CD4-positive, alpha-beta T cell treated with Interleukin-10 for 1 hour (primary cell): ENCODE measurements at places on chromosomes 12 and 14.

- DNase-seq: no peak
Measured at GRCh38 chr12:103524238-103524875, 28.6 kb upstream of the C12orf42 start.

DNA sequence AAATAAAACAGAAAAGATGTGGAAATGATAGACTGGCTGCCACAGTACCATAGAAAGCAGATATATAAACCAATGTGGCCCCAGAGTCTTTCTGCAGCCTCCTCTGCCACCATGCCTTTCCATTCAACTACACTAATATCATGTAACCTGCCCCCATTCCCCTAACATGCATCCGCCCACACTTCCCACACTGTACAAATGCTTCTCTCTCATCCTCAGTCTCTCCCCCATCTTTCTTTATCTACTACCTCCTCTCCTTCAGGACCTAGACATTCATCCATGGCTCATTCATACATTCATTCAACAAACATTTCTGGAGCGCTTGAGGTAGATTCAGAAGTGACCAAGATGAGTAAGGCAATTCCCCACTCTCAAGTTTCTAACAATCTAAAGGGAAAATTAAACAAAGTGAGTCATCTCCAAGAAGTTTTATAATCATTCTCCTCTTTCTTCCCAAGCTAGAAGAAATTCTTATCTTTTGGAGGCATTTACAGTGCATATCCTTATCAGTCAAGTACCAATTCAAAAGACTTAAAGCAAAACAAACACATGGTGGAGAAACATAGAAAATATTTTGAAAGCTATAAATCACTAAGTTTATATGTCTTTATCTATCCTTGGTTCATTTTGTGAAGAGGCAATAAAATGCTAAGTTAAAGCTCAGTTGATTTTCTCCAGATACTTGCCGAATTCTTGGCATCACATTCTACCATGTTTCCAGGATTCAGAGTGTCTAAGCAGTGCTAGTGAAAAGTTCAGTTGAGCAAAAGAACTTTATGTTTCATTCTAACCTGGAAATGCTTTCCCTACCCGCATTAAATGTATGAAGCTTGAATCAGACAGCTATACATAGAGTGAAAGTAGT, 70.5 kb upstream of the FRMD6 start:
- no peak for DNase-seq

GRCh38 chr14:38616959-38617358, 361.1 kb upstream of the CLEC14A start:
- DNase-seq: no peak

DNA sequence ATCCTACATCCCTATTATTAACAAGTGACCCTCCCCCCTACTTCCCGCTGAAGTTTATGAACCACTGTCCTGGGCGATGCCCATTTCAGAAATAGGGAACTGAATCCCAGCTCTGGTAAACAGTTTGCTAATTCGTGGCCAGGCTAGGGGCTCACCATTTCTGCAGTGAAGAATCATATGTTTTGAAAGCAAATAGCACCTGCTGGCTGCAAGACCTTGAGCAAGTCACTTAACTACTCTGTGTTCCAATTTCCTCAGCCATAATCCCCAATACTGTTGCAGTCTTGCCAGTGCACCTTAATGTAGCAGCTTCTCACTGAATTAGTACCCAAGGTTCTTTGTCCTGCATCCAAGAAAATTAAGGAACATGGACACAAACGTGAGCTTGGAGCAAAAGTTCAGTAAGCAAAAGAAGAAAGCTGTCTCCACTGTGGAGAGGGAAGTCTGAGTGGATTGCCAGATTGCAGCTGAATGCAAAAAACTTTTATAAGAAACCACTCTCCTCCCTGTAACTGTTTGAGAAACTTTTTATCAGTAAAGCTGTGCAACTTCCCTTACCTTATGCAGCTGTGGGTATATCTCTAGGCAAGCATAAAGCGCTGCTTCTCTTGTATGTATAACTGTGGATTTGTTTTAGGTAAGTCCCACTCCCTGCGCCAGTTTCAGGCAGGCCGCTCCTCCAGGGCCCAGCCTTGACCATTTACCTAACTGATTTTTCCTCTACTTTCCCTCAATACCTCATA, 824 bp downstream of the OAS1 start:
- DNase-seq: no peak

- DNase-seq: no peak
Measured at GRCh38 chr14:35384455-35385041, 20.0 kb downstream of the NFKBIA start.

DNA sequence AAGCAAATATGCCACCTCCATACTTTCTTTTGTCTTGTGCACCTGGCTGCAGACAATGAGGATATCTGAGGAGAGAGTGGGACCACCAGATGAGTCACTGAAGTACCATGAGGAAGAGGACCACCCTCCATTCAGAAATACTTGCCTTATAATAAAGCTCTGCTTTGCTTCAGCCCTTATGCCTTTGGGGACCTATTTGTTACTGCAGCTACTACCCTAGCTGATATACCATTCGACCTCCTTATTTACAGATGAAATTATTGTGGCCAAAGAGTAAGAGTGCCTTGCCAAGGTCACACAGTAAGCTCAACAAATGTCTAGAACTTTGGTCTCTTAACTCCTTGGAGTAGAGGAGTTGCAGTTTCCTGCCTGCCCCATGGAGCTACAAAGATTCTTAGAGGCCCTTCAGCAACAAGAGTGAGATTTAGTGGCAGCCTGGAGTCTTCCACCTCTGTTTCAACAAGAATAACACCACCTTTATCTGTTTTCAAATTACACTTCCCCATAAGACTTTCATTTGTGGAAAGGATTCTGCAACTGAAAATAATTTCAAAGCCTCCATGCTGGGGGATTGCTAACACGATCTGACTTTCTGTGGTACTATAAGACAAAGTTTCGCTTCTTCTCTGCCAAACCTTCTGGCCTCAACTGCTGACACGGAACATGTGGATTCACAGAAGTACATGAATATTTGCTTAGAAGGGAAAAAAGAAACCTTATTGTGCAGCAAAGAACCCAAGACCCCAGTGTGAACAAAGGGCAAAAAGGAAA, 3.6 kb downstream of the CMKLR1 start:
- no peak for DNase-seq

DNA sequence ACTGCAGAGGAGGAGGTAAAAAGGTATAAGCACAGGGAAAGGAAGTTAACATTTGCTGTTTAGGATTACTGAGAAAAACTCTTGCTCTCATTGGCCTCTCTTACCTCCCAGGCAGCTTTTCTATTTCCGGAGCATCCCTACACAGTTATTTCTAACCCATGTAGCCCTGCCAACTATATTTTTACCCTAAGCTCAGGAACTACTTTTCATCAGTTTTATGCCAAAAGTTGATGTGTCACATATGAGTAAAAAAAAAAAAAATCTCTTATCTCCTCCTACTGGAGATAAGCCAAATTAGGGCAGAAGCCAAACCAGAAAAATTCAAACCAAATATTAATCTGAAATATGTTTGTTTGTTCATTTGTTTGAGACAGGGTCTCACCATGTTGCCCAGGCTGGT, 34.4 kb upstream of the PSMA6 start:
- no peak for DNase-seq

- DNase-seq: no peak
Measured at GRCh38 chr14:103909531-103910261, 18.6 kb upstream of the TDRD9 start.

DNA sequence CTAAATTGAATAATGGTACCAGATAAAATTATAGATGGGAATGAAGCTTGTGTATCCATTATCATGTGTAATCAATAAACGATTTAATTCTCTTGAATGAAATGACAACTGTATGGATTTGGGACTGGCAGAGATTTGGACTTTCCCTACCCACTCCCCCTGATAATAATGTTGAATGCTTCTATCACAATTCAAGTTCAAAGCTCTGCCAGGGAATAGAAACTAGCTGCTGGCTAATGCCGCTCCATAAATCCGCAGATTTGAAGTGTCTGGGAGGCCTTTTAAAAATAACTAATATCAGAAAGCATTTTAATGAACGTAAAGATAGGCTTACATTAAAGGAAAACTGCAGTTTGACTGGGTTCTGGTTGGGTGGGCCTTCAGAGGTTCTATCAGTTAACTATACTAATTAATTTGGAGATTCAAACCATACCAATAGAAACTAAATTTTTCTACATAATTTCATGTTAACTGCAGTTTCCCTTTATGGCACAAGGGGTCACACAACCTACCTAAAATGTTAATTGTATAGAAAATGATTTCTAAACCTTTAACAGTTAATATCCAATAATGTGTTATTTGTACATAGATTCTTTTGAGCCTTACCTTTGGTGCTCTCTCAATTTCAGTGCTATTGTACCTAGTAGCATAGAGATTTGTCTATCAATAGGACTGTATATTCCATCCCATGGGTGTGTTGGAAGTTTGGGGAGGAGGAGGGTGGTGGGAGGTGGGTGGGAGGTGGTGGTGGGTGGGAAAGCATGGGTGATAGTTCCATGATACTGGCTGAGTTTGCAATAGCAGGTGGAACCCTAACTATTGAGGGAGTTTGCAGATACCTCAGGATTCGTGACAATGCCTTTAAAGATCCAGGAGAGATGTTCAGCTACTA, 4.9 kb downstream of the HNRNPA1 start:
- DNase-seq: no peak

- DNase-seq: no peak
Measured at GRCh38 chr12:92621312-92621711, 81.5 kb upstream of the PLEKHG7 start.

DNA sequence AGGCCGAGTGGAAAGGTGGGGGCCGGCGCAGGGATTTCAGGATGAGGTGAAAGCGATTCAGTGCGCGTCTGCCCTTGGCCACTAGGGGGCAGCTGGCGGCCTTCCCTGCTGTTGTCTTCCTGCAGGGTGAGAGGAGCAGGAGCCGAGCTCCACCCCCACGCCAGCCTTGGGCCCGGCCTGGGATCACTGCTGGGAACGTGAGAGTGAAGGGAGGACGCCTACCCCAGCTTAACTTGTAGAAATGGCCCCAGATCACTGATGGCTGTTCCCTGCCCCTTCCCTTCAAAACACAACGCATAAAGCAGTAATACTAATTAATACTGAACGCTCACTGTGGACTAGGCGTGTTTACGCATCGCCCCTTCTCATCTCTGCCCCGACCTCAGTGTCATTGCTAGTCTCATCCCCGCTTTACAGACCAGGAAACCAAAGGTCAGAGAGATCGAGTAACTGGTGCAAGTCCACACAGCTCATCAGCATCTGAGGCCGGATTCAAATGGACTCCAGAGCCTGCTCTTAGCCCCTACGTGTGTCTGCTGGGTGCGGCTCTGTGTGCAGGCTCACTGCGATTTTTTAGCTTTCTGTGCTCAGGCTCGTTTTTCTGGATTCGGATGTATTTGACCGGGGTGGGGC, 24.3 kb downstream of the MVK start:
- peak; percentile 59 for DNase-seq

DNA sequence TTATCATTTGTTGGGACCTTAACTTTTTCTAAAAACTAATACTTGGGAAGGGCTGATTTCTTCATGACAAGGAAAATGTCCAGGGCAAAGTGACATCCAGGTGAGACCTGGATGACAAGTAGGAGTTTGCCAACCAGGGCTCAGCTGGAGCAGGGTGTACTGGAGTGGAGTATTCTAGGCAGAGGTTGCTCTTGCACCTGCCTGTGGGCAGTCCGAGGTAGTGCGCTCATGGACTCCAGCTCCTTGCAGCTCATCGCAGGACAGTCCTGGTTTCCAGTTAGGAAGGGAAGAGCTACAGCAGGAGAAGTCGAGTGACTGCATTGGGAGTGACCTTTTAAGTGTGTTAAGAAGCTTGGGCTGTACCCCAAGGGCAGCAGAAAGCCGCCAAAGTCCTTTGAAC, 175.9 kb downstream of the PELI2 start:
- no peak for DNase-seq

DNA sequence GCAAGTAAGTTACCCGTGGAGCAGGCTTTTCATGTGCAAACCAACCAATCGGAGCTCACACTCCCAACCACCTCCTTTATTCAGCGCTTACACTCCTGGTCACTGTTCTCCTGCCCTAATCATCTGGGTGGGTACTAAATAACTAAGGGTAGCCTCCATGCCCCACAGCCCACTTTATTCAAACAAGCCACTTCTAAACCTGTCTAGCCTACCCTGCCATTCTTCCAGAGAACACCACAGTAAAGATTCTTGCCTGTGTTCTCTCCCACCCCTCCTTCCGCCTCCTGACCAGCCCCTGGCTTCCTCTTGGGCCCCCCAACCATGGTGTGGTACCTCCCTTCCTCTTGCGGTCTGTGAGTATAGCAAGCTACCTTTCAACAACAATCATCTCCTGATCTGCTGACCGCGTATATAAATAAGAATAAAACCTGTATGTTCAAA, 581.9 kb downstream of the VRK1 start:
- DNase-seq: peak; percentile 57

DNA sequence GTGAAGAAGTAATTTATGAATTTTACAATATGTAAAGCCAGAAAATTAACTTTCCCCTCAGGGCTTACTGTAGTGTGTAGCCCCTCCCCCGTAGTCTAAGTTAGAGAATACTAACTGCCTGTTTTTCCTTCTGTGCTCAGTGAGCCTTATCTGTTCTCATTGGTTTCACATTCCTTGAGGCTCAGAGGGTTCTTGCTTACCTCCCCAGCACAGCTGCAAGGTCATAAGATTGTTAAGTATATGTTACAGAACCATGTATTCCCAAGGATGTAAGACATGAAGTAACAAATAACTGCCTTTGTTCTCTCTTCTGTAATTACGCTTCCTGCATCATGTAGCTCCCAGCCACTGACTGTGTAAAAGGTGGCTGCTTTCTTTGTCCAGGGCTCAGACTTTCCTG, 1351.1 kb downstream of the TMEM121 start:
- no peak for DNase-seq

DNA sequence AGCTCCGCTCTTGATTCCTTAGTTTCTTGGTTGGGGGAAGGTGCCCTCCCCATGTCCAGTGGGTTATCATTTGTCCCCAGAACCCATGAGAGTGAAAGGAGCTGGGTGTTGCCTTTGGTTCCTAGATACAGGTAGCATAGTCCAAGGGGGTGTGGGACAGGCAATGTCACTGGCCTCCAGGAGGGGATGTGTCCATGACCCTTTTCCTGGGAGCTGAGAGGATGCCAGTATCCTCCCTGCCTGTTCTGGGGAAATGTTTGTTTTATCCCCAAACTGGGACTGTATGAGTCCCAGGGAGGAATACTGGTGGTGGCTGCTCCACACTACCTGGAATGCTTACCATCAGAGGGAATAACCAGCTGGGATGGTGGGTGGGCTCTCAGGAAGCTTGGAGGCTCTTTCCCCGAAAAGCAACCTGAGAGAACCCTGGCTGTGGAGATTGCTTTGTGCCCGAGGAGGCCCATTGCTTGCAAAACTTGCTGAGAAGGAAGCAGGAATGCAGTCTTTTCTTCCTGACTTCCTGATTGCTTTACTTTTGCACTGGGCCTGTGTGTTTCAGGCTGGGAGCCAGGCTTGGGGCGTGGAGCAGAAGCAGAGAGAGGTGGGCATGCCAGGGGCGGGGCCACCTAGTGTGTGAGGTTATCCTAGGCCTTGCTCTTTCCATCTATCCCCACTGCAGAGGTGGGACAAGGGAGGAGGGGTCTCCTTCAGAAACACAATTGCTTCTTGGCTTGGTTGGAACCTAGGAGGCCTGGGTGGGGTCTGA, 715 bp upstream of the SLC10A1 start:
- no peak for DNase-seq

DNA sequence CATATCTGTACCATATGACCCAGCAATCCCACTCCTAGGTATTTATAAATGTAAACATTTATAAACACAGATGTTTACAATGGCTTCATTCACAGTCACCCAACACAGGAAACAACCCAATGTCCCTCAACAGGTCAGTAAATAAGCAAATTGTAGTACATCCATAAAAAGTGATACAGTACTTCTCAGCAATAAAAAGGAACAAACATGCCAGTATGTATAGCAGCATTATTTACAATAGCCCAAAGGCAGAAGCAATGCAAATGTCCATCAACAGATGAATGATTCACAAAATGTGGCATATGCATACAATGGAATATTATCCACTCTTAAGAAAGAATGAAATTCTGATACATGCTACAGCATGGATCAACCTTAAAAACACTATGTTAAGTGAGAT, 27.6 kb upstream of the MAP3K9 start:
- no peak for DNase-seq
